ENCODE measurements at places on chromosomes 2 and 18.

DNA sequence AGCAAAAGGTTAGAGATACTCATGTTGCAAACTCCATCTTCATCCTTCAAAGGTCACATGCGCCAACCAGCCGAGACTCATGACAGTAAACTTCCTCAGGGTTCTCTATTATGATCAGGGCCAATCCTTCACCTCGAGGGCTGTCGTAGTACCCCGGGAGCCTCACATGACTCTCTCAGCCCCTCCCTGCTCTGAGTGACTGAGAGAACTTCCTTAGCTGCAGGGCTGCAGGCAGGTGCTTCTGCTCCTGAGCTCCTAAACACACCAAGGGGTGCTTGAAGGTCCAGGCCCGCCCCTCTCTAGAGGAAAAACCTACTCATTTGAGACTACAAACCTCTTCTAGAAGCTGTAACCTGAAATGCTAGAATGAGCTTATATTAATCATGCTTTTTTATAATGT lies 48.2 kb downstream of the LONRF2 start:
- DNase-seq, result no peak

DNA sequence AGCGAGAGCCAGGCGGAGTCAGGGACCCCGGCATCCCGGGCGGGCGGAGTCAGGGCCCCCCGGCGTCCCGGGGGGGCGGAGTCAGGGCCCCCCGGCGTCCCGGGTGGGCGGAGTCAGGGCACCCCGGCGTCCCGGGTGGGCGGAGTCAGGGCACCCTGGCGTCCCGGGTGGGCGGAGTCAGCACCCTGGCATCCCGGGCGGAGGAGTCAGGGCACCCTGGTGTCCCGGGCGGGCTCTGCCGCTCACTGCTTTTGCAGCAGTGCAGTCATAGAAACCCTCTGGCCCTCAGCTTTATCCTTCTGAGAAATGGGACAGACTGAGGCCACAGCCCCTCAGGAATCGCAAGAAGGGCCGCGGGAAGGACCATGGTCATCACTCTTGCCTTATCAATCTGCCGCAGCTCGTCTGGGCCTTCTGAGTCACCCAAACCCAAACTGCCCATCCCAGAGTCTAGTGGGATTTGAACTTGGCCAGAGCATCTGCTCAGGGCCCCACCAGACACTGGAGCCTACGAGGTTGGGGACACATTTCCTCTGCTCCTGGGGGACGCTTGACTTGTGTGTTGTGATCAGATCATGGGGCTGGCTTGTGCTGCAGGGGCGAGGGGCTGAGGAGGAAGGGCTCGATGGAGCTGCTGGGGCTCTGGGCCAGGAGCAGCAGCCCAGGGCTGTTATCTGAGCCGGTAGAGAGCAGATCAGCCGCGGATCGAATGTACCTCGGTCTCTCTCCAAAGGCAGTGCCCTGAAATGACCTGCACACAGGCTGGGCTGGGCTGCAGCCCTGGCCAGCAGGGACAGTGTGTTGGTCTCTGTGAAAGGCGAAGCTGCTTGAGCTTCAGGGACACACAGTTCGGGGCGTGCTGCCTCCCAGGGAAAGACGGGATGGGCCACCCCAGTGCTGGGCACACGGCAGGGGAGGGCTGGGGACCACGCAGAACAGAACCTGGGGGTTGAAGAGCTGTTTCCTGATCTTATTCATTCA lies 290.1 kb upstream of the HDAC4 start:
- peak; percentile 1 for DNase-seq

DNA sequence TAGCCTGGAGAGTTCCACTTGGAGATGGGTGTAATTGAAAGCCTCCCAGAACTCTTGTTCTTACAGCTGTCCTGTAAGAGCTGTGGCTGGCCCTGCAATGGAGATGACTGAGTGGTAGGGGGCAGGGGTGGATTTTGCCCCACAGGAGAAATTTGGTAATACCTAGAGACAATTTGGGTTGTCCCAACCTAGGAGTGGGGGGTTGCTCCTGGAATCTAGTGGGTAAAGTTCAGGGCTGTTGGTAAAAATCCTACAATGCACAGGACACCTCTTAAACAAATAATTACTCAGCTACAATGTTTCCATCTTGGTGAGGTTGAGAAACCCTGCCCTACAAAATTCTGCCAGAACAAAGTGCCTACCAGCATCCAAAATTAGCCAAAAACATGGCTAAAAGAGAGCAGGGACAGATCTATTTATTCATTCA lies 181.1 kb upstream of the SH3BP4 start:
- DNase-seq, result no peak

- DNase-seq, result no peak
Measured at GRCh38 chr2:158460632-158461297, 4.0 kb downstream of the PKP4 start.

GRCh38 chr2:119282996-119283511 lies 59.4 kb downstream of the STEAP3 start:
- no peak for DNase-seq

GRCh38 chr2:154370873-154371272 lies 327.6 kb upstream of the KCNJ3 start:
- no peak for DNase-seq

GRCh38 chr2:143559147-143559546 lies 429.9 kb downstream of the ARHGAP15 start:
- no peak for DNase-seq

DNA sequence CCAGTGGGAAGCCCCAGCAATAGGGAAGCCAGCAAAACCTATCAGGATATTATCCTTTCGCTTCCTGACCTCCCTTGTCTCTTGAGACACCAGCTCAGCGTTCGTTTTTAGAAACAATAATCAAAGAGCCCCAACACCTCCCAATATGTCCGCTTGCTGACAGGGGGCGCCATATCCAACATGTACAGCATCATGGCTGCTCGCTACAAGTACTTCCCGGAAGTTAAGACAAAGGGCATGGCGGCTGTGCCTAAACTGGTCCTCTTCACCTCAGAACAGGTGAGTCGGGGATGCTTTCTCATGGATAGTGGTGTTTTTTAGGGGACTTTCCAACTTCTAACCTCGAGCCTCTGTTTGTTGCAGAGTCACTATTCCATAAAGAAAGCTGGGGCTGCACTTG lies 28.7 kb downstream of the GAD1 start:
- no peak for DNase-seq

DNA sequence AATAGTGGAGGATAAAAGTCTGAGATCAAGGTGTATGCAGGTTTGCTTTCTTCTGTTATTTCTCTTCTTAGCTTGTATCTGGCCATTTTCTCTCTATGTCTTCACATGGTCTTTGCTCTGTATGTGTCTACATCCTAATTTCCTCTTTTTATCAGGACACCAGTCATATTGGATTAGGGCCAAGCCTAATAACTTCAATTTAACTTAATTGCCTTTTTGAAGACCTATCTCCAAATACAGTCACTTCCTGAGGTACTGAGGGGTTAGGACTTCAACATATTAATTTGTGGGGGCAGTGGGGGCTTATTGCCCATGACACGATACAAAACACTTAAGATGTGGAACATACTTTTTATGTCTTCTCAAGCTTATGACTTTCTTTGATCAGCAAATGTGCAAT lies 632.9 kb upstream of the CELF4 start:
- DNase-seq, result no peak

DNA sequence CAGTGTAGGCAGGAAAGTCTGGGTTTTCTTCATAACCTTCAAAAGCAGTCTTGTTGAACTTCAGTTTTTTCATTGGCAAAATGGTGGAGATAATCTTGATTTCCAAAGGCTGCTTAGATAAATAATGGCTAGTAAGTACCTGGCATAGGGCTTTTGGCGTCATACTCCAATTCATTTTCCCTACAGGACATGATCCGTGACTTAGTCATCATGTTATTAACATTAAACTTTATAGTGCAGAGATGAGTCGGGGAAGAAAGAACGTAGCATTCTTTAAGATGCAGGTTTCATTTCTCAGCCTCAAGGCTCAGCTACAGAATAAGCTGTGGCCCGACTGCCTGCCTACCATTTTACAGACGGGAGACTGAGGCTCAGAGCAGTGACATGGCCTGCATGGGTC lies 64.0 kb downstream of the RALBP1 start:
- no peak for DNase-seq

GRCh38 chr2:97995026-97995733 lies 568 bp downstream of the TMEM131 start:
- DNase-seq, result peak; percentile 58

DNA sequence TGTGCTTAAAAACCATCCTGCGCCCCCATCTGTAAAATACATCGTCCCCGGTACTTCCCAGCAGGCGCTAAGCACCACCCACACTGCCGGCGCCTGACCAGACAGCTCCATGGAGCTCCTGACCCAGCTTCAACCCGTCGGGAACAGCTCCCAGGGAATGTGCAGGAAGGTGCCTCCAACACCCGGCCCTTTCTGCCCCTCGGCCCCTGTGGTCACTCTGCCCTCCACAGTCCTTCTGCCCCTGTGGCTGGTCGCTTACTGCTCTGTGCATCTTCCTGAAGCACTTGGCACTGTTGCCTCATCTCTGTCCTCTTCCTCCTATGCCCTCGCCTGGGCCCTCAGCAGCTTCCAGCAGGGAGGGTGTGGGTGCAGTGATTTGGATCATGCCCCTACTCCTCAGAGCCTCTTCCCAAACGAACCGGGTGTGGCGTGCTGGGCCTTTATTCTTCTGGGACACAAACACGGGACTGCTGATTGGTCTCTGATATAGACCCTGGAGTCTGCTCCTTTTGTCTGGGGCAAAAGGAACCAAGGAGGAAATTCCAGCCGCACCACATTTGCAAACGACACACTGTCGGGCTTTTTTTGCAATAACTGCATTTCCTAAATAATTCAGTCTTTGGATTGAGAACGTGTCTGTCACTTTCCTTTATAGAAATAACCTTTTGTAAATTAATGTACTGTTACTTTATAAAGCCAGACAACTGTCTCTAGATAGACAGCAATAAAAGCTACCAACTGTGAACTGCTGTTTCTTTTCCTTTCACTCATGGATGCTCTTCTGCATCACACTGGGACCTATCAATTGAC lies 65.9 kb downstream of the ADI1 start:
- DNase-seq, result no peak

DNA sequence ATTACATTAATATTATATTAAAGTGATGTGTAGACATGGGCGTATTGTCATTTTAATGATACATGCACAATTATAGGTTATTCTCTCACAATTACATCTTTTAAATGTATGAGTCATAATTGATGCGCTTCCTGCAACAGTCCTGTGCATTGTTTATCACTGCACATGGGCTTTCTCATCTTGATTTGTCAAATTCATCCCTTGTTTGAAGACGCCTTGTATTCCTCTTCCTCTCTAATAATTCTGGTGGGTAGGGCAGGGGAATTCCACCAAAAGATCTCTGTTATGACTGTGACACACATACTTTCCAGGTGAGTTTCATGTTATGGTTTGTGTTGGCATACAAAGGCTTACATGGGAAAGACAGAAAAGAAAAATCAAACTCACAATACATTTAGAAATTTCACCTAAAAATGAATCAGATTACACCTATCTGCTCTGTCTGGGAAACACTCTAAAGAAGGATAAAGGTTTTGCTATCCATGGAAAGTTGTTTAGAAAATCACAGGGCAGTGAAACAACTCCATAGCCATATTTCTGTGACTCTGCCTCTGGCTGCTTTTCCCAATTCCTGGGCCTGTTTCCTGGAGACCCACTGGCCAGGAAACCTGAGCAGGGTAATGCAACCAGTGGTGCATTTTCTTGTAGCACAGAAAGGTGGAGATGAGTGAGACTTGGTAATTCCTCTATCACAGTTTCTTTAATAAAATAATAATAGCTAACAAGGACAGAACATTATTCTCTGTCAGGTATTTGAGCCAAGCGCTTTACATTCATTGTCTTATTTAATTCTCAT lies 13.2 kb downstream of the SLC9A2 start:
- DNase-seq, result no peak

DNA sequence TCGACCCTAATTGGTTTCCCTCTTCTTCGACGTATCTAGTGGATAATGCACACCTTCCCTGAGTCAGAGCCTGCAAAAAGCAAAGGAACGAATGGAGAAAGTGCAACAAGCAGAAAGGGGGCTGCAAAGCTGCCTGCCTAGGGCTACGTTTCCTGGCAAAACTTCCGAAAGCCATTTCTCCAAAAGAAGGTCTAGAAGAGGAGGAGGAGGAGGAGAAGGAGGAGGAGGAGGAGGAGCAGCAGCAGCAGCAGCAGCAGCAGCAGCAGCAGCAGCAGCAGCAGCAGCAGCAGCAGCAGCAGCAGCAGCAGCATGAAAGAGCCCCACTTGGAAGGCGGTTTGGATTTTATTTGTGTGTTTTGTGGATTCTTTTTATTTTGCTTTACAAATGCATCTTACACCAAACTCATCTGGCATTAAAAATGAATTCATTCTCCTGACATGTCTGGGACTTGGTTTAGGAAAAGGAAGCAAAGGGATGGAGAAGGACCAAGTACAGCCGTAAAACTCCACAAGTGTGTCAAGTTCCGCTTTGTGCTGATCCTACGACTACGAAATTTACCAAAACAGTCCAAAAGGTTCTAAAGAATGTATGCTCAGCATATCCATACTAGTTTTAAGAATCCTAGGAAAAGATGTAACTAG lies 2.0 kb downstream of the TCF4 start:
- DNase-seq, result no peak

- peak; percentile 13 for DNase-seq
Measured at GRCh38 chr2:70686577-70687460, 81.2 kb downstream of the ADD2 start.

- no peak for DNase-seq
Measured at GRCh38 chr2:221289389-221289788, 282.7 kb downstream of the EPHA4 start.

DNA sequence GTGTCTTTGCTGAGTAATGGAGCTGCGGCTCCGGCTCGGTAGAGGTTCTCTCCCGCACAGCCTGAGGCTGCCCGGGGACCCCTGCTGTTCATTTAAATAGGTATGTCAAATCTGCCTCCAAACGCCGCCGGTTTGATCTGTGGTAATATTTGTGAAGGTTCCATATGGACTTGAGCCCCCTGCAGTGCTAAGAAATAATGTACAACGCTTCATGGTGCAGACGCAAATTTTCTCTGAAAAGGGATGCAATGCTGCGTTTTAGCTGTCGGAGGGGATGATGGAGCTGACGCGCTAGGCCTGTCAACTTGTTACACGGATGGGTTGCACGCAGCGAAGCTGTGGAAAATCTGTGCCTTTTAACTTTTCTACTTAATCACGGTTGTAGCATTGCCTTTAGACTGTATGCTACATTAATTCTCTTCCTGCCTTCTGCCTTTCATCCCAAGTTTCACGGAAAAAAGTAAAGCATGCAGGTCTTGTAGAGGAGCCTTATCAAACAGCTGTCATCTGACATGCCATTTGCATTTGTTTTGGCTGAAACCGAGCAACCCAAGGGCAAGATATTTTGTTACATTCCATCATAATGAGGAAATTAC lies 43.2 kb downstream of the MRPS9 start:
- DNase-seq, result no peak

GRCh38 chr2:219210196-219210885 lies 3.8 kb downstream of the ZFAND2B start:
- no peak for DNase-seq

DNA sequence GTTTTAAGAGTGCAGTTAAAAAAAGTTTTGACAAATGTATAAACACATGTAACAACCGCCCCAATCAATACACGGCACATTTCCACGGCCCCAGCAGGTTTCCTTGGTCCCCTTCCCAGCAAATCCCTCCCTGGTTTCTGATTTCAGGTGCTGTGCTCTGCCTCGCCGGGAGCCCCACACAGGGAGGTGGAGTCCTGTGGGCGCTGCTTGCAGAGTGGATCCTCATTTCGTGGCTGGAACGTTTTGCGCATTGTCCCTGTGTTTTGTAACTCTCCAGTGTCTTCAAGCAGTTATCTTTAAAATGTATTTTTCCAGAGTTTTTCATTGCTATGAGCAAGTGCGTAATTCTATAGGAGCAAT lies 124.8 kb downstream of the GALR1 start:
- DNase-seq, result no peak

Data from activated CD4-positive, alpha-beta T cell treated with anti-CD3 and anti-CD28 coated beads, Interleukin-2, amount 10 ng/mL, durations not matched to agents 7 days and 5 days (primary cell).